Activated CD4-positive, CD25-positive, alpha-beta regulatory T cell (primary cell): ENCODE measurements at places on chromosomes 1 and 21.

GRCh38 chr1:160951443-160952128 is 3.0 kb downstream of the ITLN2 start:
- peak; percentile 28 for DNase-seq

DNA sequence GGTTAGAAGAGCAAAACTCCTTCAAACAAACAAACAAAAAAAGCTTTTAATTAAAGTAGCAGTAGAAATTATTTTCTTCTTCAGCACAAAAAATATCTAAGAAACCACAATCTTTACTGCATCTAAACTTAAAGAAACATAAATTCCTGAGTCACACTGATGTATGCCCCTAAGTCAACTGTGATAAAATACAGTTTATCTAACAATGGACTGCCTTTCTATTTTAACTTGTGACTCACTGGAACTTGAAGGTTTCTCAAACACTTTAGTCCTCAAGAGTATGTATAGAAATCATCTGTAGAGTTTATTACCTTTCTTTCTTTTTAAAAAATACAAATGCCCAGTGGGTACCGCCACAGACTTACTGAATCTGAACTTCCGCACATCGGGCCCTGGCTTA is 86.2 kb downstream of the LBR start:
- no peak for DNase-seq

DNA sequence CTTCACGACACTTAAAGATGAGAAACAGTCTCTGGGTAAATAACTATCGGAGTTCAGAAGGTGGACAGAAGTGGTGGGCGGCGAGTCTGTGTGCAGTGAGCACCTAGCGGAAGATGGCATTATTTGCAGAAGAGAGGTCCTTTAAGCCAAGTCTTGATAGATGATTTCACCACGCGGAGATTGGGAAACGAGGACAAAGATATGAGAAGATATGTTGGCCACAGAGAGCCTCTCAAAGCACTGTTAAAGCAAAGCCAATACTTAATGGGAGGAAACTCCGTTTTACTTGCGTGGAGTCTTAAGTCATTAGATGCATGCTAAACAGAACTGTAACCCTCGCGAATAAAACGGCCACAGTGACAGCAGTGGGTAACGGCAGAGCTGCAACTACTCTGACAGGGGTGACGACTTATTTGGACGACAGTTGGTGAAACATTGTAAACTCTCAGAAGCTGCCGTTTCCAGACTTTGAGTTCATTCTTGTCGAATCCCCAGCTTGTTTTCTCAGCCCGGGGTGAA is 577 bp upstream of the CEP350 start:
- DNase-seq, result peak; percentile 19

- DNase-seq, result no peak
Measured at GRCh38 chr1:204685236-204686006, at the start of gene LRRN2. TSS of gene LRRN2 (minus strand) at chr1:204685738. CDS start at chr1:204619992, 65,746 bp downstream.

GRCh38 chr1:113592230-113592629 is 167.1 kb downstream of the PHTF1 start:
- DNase-seq, result no peak

DNA sequence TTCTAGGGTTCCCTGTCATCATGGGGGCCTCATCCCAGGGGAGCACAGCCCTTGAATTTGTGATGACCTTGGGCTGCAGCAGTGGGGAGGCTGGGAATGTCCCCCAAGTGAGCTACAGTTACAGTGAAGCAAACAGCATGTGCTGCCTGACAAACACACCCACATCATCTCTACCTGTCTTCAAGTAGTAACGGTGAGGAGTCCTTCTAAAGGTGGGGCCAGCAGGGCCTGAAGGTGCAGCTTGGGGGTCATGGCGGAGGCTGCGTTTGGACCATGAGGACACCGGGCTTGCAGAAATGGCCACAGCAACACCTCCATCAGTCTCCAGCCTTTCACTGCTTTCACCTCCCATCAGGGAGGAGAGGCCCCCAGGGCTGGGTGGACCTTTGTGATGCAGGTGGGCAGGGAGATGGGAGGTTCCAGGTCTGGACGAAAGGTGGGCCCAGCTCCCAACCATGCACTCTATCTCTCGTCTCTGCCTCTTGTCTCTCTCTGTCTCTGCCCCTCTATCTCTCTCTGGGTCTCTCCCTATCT is 55.7 kb downstream of the WNT9A start:
- no peak for DNase-seq

GRCh38 chr1:248631354-248632008 is 3.4 kb downstream of the OR2T11 start:
- no peak for DNase-seq

GRCh38 chr1:168112673-168113305 is 23.9 kb downstream of the GPR161 start:
- DNase-seq, result peak; percentile 19

- DNase-seq, result no peak
Measured at GRCh38 chr1:217025381-217025780, 302.2 kb upstream of the ESRRG start.

GRCh38 chr1:94979131-94979530 is 52.2 kb upstream of the CNN3 start:
- DNase-seq, result no peak

- DNase-seq, result no peak
Measured at GRCh38 chr21:31778546-31778945, 46.6 kb upstream of the SCAF4 start.

DNA sequence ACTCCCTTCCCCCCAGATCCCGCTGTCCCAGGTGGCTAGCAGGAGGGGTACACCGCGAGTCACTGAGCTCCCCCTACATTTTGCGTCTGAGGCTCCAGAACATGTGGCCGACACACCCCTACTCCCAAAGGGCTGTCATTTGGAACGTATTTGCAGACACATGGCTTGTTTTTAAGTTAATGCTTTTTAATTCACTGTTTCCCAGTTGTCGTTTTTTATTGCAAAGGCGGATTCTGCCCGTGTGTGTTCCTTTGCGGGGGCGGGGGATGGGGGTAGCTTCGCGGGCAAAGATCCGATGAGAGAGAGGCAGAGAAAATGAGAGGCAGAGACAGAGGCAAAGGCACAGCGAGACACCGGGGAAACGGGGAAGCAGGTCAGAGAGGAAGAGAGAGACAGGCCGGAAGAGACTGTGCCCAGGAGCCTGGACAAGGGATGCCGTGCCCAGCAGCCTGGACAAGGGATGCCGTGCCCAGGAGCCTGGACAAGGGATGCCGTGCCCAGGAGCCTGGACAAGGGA is 270.2 kb downstream of the FOXD2 start:
- no peak for DNase-seq

- no peak for DNase-seq
Measured at GRCh38 chr1:205986861-205987260, 16.3 kb downstream of the RAB7B start.

DNA sequence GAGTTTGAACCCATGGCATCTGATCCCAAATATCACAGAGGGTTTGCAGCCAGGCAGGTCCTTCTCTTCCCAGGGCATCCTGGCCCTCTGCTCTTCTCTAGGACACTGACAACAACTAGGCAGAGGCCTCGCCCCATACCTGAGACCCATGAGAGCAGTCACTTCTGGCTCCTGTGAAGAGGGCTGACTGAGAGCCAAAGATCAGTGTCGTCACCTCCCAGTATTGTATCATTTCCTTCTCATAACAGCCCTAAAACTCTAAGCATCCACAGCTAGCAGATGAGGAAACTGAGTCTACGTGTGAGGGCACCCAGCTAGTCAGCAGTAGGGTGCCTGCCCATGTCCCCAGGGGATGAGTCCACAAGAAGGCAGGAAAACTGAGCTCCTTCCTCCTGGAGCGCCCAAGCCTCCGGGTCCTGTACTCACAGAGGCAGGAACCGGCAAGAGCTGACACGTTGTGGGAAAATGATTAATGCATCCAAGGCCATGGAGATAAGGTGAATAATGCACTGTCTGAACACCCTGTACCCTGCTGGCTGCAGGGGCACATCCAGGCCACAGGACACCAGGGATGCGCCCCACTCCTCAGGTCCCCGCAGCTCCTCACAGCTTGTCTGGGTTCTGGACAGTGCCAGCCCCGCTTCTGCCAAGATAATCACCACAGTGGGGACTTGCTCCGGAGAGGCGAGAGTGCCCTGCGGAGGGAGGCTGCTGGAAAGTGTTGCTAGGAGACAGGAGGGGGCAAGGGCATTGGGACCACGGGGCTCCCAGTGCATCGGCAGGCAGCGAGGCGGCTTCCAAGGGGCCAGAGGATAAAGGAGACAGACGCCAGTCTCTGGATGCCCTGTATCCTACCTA is 340.0 kb downstream of the NPHP4 start:
- no peak for DNase-seq

DNA sequence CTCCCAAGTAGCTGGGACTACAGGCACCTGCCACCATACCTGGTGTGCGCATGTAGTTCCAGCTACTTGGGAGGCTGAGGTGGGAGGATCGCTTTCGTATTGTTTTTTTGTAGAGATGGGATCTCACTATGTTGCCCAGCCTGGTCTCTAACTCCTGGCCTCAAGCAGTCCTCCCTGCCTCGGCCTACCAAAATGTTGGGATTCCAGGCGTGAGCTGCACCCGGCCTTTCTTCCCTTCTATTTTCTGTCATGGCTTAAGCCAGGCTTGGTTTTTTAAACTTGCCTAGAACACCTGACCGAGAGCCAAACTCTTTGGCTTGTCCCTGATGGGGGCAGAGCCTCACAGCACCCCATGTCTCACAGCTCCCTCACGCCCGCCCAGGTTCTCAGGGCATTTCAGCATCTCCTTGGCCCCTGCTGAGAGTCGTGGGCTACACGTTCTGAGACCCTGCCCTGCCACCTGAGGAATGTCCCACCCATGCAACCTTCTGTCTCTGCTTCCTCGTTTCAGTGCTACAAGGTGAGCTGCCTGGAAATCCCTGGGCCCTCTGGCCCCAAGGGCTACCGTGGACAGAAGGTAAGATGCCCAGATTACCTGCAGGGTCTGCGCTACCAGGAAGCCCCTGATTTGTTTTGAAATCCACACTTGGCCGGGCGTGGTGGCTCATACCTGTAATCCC is 15.7 kb downstream of the COL6A2 start:
- no peak for DNase-seq

DNA sequence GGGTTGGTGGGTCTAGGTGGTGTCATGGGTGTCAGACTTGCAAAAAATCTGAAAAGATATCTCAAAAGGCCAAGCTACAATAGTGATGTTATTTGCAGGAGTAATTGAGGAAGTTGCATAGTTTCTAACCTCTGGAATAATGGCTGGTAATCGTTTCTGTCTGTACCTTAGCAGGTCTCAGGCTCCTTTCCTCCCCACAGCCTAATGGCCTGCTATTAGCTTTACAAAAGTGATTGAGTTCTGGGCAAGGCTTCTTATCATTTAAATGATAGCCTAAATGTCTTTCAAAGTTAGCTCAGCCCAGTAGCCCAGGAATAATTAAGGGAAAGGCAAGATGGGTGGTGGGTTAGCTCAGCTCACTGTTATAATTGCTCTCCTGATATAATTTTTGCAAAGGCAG is 37.7 kb upstream of the IGSF5 start:
- DNase-seq, result no peak

GRCh38 chr1:6386371-6386949 is 7.1 kb downstream of the ACOT7 start:
- DNase-seq, result no peak

DNA sequence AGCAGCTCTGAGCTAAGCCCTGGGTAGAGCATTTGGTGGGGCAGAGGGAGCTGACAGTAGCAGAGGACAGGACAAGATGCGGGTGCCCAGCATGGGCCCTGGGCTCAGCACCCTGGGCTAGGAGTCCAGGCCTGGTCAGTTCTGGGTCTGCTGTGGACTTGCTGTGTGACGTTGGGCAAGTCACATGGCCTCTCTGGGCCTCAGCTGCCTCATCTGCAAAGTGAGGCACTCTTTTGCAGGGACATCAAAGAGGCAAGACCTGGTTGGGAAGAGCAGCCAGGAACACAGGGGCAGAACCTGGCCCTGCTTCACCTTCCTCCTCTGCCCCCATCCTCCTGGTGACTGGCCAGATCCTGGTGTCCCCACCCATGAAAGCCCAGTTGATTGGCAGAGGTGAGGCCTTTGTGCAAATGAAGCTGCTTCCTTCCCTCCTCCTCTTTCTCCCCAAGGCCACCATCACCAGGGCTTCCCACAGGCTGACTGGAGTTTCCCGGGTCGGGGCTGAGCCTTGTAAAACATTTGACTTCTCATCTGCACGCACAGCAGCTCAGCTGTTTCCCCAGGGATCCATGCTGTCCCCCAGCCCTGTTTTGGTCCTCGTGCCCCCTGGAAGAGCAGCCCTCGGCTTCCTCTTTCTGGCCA is 350.5 kb downstream of the MATN1 start:
- DNase-seq, result no peak

- no peak for DNase-seq
Measured at GRCh38 chr21:45393833-45394638, 10.9 kb upstream of the COL18A1 start.

GRCh38 chr1:28882009-28882628 is 32.2 kb upstream of the EPB41 start:
- DNase-seq, result peak; percentile 60

GRCh38 chr1:50271968-50272578 is 151.2 kb downstream of the DMRTA2 start:
- DNase-seq, result no peak

- DNase-seq, result no peak
Measured at GRCh38 chr1:7470904-7471638, 300.0 kb upstream of the VAMP3 start.

- DNase-seq, result no peak
Measured at GRCh38 chr1:227140376-227140775, 177.9 kb downstream of the CDC42BPA start.

GRCh38 chr1:45329445-45329844 is 2.8 kb downstream of the HPDL start:
- no peak for DNase-seq

- no peak for DNase-seq
Measured at GRCh38 chr1:65084066-65084465, 63.9 kb upstream of the AK4 start.

- no peak for DNase-seq
Measured at GRCh38 chr1:180270530-180271271, 40.6 kb downstream of the LHX4 start.

DNA sequence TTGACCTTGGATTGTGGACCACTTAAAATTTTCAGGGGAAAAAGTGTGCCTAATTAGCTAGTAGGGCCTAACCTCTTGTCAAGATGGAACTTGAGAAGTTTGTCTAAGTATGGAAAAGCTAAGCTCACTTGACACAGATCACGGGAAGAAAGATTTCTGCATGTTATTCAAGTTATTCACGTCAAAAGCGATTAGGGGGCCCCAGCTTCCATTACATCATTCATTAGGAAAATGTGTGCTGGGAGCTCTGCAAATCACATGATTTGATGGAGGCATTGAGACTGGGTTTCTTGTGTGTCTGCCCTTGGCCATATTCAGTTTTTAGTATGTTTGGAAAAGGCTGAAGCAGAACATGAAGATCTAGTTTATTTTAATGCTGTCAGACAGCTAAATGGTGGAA is 15.5 kb upstream of the POGZ start:
- DNase-seq, result no peak

GRCh38 chr1:240099748-240100147 is 8.1 kb downstream of the FMN2 start:
- DNase-seq, result no peak

GRCh38 chr1:180193141-180194047 is 36.7 kb upstream of the LHX4 start:
- no peak for DNase-seq

DNA sequence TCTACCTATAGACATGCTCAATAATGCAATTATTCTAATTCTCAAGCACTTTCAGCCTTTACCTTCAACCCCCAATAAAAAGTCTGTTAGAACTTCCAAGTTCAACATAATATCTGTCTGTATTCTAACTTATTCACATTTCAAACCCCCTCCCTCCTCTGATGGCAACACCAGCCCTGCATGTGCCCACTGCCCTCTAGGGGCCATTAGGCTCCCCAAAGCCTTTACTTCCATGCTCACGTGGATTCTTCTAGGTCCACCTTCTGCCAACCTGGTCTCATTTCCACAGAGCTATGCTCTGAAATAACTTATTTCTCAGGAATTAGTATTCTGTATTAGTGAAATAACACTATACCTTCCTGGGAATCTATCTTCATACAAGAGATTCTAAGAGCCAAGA is 22.2 kb upstream of the KPRP start:
- DNase-seq, result no peak

GRCh38 chr1:19758227-19758830 is 41.4 kb downstream of the TMCO4 start:
- no peak for DNase-seq
